ENCODE measurements at places on chromosomes 5 and 9.

- DNase-seq, result no peak
These were observed 5.6 kb downstream of the GBA2 start for GRCh38 chr9:35743452-35743851.

- DNase-seq, result no peak
These were observed 57.3 kb downstream of the FGF18 start for GRCh38 chr5:171476701-171477100.

DNA sequence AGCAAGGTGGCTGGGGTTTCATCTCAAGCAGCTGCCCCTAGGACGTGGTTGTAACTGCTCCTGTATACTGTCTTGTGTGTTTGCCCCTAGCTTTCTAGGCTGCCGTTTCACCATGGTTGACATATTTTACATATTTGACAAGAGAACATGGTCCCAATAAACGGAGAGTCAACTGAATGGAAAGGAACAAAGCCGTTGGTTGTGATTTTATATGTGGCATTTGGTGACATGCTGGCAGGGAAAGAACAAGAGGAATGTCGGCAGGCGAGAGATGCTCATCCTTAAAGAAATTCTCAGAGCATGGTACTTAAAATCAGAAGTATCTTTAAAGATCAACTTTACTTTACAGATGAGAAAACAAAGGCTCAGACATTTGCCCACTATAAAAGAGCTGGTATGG is 11.8 kb downstream of the ZNF366 start:
- no peak for DNase-seq

GRCh38 chr5:133230823-133231578 is 179.2 kb downstream of the HSPA4 start:
- DNase-seq, result no peak

- no peak for DNase-seq
These were observed 35.3 kb upstream of the JMY start for GRCh38 chr5:79200573-79201183.

DNA sequence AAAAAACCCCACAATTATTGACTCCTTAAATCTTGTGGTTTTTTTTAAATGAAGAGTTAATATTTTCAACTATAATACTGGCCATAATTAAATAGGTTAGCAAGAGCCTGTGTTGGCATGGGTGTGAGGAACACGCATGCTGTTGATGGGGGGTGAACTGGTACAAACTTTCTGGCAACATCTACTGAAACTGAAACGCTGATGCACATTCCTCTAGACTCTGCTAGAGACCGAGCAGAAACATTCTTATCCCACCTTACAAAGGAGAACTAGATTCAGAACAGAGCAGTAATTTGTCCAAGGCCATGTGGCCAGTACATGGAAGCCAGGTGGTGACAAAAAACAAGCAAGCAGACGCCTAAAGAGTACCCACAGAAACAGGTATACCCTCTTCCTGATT is 2.4 kb downstream of the BICD2 start:
- DNase-seq, result no peak

DNA sequence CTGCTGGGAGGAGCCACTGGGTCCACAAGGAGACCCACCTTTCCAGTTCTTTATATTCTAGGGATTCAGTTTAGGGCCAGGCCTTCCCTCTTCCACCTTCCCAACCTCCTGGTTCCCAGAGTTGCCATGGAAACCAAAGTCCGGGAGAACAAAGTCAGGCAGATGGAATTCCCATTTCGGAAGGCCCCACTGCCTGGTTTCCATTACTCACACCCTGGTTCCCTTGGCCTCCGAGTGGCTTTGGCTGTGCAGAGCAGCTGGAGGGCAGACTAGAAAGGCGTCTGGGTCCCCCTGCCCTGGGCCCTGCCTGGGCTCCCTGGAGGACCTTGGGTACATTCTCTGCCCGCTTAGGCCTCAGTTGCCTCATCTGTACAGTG is 136.1 kb downstream of the RGS3 start:
- DNase-seq, result no peak

GRCh38 chr9:125649315-125649714 is 57.7 kb downstream of the MAPKAP1 start:
- DNase-seq, result no peak

DNA sequence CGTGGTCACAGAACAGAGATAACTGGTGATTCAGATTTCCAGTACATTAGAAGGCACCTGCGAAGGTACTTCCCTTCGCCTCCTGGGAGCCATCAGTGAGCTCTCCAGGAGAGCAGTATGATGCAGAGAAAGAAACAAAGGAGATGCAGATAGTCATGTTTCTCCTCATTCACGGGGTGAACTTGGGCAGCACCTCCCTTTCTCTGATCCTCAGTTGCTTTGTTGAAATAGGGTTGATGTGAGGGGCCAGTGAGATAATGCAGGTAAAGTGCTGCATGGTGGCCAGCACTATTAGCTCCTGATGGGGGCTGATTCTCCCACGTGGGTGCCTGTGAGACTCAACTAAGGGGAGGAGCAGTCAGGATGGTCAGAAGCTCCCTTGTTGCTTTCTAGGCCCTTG is 46.6 kb upstream of the ZNF169 start:
- DNase-seq, result no peak
